ENCODE measurements at places on chromosomes 12 and 14.

GRCh38 chr12:111937429-111937828, 75.5 kb downstream of the TMEM116 start:
- DNase-seq, result no peak

- no peak for DNase-seq
These were observed 521 bp downstream of the MAP4K5 start for GRCh38 chr14:50531595-50532501.

- DNase-seq, result no peak
These were observed 40.1 kb upstream of the DUSP6 start for GRCh38 chr12:89392391-89392790.

- DNase-seq, result no peak
These were observed 14.9 kb downstream of the LEMD3 start for GRCh38 chr12:65184176-65184857.

- no peak for DNase-seq
These were observed 16.2 kb downstream of the KIF21A start for GRCh38 chr12:39426636-39427240.

GRCh38 chr12:54000116-54001114, at the start of gene HOXC9:
HOXC9 (plus strand) TSS chr12:54000161; CDS start chr12:54000189, 28 bp downstream.
- no peak for DNase-seq

DNA sequence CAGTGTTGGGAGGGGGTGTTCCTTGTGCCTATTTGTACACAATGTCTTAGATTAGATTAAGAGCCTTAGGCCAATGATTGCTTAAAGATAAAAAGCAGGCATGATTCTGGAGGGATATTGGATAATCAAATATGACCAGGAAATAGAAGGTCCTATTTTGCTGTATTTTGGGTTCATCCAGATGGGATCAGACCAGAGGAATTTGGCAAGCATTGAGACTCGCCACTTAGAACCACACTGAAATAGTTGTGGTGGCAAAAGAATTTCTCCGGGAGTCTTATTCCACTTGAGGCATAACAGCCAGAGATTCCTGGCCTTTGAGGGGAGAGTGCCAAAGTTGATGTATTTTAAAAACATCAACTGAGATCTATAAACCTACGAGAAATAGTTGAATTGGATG, 327.2 kb downstream of the RAD51B start:
- DNase-seq, result no peak

DNA sequence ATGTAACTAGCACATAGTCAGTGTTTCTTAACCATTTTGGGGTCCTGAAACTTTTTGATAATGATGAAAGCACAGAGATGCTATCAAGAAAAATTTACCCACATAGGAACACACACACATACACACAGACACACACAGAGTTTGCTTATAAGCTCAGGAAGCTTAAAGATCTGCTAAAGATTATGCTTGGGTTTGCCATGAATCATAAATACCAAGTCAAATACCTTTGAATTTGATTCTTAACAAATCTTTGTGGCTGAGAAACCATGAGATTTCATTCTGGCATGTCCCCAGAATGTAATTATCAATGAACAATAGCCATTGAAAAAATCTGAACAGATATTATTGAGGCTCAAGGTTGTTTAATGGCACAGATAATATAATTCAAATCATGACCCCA, 89.2 kb downstream of the NTS start:
- no peak for DNase-seq

- no peak for DNase-seq
These were observed 44.3 kb downstream of the TMTC1 start for GRCh38 chr12:29739279-29739991.

DNA sequence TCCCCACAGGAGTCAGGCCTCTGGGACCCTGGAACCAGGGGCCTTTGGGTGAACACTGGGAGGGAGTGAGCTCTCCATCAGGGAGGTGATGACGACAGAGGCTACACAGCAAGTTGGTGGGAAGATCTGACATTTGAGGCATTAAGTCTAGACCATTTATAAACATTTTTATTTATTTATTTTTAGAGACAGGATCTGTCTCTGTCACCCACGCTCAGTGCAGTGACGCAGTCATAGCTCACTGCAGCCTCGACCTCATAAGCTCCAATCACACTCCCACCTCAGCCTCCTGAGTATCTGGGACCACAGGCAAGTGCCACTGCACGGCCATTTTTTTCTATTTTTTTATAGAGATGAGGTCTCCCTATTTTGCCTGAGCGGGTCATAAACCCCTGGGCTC, 53.6 kb downstream of the TEAD4 start:
- DNase-seq, result no peak

GRCh38 chr14:100778951-100779690, 46.8 kb upstream of the MEG3 start:
- DNase-seq, result no peak

DNA sequence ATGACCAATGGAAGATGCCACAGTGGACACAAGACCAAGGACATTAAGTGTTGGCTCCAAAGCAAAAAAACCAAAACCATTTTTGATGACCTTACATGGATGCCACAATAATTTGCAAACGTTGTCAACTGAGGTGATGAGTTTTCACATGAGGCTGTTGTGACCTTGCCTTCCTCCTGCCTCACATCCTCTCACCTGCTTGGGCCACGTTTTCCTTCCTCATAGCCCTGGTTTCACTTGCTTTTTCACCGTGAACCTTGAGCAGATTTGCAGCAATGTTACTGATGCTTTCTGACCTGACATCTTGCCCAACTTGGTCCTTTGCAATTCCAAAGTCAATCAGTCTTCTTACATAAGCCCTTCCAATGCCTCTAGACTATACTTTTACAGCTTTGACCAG, 3.7 kb downstream of the KRT6B start:
- DNase-seq, result no peak

GRCh38 chr12:65532162-65532561, 253.7 kb downstream of the MSRB3 start:
- DNase-seq, result no peak

GRCh38 chr12:108390495-108391203, 51.5 kb upstream of the CMKLR1 start:
- no peak for DNase-seq

DNA sequence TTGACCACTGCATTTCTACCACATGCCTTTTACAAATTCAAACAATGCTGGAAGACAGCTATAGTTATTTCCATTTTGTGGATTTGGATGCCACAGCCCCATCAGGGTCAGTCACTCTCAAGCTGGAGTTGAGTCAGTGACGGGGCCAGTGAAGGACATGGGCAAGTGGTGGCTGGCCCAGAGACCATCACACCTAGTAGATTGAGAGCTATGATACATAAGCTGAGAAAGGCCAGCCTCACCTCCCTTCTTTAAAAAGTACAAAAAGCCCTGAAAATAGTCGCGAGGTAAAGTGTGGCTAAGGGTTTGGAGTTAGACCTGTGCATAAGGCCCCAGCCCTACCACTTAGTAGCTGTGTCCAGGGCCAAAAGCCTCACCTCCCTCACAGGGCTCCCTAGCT, 4.1 kb downstream of the KCTD10 start:
- DNase-seq, result no peak

- no peak for DNase-seq
These were observed 6.1 kb upstream of the PSMA3 start for GRCh38 chr14:58238252-58239243.

- no peak for DNase-seq
These were observed 295.0 kb downstream of the GPHN start for GRCh38 chr14:66802962-66803361.

- no peak for DNase-seq
These were observed 28.1 kb upstream of the IL22 start for GRCh38 chr12:68281322-68282077.

DNA sequence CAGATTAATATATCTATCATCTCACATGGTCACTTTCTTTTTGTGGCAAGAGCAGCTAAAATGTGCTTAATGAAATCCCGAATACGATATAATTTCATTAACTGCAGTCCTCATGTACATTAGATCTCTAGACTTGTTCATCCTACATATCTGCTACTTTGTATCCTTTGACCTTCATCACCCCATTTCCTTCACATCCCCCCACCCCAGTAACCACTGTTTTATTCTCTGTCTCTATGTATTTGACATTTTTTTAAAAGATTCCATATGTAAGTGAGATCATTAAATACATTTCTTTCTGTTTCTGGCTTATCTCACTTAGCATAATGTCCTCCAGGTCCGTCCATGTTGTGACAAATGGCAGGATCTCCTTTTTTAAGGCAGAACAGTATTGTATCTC, 23.0 kb upstream of the ST8SIA1 start:
- no peak for DNase-seq

- no peak for DNase-seq
These were observed 208.5 kb downstream of the FOXG1 start for GRCh38 chr14:28975084-28975483.

GRCh38 chr14:100423317-100424010, 100.3 kb downstream of the SLC25A47 start:
- DNase-seq, result no peak

GRCh38 chr12:98513379-98514322, 1.7 kb upstream of the TMPO start:
- DNase-seq, result no peak

DNA sequence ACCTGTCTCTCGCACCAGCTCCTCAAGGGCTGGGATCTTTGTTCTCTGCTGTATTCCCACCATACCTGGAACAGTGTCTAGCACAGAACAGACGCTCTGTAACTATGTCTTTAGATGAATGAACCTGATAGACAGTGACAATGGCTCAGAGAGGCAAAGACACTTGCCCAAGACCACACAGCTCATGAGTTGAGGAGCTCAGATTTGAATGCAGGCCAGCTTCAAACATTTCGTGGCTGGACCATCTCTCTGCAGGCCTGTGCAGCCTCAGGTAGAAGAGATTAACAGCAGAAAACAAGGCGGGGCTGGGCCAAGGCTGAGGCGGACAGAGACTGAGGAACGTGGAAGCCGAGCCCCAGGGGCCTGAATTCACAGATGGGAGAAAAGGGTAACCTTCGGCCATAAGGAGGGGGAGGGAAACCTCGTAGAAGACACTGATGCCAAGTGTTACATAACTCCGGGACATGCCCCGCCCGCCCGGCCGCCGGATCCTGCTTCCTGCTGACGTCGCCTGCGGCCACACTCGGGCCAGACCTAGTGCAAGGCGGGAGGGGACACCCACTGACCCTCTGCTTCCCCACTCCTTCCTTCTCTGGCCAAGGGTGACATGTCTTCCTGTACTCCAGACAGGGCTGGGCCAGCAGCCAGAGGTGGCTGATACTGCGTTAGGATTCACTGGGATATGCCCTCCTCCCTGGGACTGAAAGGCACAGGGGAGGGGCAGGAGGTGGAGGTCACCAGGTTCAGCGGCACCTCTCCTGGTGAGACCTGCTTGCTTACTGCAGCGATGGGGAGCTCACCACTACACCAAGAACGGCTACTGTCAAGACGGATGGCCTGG, 86.8 kb downstream of the RFLNA start:
- DNase-seq, result no peak

GRCh38 chr12:29405561-29405960, 24.6 kb upstream of the ERGIC2 start:
- no peak for DNase-seq

DNA sequence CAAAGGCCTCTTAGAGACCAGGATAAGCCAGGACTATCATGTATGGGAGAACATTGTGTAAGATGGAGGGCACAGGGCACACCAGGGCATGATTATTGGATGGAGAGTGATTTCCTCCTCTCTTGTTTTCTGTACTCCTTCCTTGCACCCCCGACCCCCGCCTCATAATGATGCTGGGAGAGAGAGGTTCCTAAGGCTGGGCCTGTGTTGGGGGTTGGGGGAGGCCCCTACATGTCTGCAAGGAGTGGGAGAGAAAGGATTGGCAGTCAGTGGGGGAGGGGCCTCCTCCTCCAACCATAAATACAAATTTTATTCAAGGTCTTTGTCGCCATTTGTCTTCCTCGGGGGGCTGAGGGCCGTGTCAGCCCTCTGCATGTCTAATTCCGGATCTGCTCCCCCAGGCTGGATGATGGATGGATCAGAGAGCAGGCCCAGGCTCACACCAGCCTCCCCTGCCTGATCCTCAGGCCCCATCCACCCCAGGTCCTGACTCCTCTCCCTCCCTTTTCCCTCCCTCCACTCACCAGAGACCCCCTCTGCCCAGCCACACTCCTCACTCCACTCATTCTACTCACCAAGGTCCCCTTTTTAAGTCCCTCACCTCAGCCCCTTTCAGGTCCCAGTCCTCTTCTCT, 2.0 kb upstream of the C1QL4 start:
- DNase-seq, result no peak

- DNase-seq, result no peak
These were observed 413 bp upstream of the TUBA1C start for GRCh38 chr12:49264466-49264872.

Measured in NCI-H2029 treated with DMSO at 0.1 percent for 48 hours (cell line).